Glutamatergic neuron (in vitro differentiated cells): ENCODE measurements at places on chromosomes 2 and 18. TPM values are rescaled to one million over a fixed set of nuclear protein-coding genes. Genes with fewer than 3 reads are reported as not detected.

- no peak for DNase-seq
Observed at GRCh38 chr2:38829971-38830370, 45.8 kb downstream of the DHX57 start.

- DNase-seq: peak; percentile 1
Observed at GRCh38 chr2:235668782-235669181, 174.9 kb downstream of the AGAP1 start.

GRCh38 chr2:46966576-46966975 lies 51.0 kb upstream of the MCFD2 start:
- no peak for DNase-seq

- no peak for DNase-seq
Observed at GRCh38 chr2:67057901-67058703, 339.0 kb upstream of the ETAA1 start.

- no peak for DNase-seq
Observed at GRCh38 chr2:145041706-145042105, 521.8 kb upstream of the ZEB2 start.

GRCh38 chr2:69013142-69013839 lies at the start of gene ANTXR1:
Gene ANTXR1, plus strand, starts transcription at chr2:69013179. Its CDS starts 321 bp downstream, at chr2:69013500.
- peak; percentile 71 for DNase-seq

DNA sequence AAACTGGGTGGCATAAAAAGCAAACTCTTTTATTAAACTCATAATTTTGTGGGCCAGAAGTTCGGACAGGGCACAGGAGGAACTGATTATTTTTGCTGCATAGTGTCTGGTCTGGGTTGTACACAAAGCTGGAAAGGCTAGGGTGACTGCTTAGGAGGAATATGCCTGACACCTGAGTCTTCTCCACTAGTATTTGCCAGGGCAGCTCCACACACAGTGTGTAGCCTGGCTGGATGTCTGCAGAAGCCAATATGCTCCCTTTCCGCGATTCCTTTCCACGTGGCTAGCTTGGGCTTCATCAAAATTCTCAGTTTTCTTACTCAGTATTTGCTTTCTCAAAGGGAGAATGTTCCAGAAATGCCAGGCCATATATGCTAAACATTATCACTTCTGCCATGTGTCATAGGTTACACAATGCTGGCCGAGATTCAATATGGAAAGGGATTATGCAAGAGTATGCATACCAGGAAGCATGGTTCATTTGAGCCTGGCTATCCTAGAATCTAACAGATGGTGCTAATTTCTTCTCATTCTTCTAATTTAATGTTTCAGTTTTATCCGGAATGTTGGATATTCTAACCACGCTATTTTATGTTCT lies 142.7 kb upstream of the DOK6 start:
- DNase-seq: no peak

GRCh38 chr2:125572660-125573059 lies 1083.3 kb upstream of the GYPC start:
- DNase-seq: no peak

GRCh38 chr2:73255907-73256617 lies 22.0 kb downstream of the CCT7 start:
- no peak for DNase-seq

DNA sequence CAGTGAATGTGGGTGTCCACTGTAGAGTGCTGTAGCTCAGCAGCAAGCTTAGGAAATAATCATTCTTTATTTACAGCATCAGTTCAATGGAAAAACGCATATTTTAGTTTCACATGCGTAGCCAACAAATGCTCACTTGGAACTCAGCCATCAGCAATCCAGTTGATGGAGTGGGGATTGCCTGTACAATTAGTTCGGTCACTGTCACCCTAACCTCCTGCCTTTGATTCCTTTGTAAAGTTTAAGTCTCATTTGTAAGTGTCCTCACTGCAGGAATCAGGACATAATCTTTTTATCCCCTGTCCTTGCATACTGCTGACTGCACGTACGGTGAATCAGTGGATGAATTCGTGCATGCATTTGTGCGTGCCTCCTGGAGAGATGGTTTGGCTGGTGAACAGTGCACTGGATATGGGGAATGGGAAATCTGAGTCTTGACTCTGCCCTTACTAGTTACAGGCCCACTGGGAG lies 55.9 kb downstream of the RAB31 start:
- DNase-seq: no peak

DNA sequence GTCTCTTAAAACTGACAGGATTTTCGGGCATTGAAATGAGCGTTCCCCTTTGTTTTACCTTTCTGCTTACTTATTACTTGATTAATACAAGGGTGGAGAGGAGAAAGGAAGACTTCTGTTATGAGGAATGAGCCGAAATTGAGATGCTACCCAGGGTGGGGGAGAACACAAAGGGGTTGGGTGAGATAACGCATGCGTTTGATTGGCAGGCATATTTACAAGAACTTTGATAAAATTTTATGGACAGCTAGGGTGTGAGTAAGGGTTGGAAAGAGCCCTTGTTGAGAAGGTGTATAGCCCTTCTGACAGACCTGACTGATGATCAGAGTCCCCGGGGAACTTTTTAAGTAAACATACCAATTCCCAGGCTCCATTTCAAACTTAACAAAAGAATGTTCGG lies 1.8 kb downstream of the RNF138 start:
- no peak for DNase-seq

Gene ZNF514
- total RNA-seq: 19.1 TPM

Gene THOC1
- total RNA-seq: 62.3 TPM
